ENCODE measurements at places on chromosomes 11 and 22.
A peak's percentile ranks its signal among the peaks of the same experiment; 100 is the strongest.

- no peak for DNase-seq
Measured at GRCh38 chr11:59708537-59708936, 5.1 kb downstream of the OR10V1 start.

DNA sequence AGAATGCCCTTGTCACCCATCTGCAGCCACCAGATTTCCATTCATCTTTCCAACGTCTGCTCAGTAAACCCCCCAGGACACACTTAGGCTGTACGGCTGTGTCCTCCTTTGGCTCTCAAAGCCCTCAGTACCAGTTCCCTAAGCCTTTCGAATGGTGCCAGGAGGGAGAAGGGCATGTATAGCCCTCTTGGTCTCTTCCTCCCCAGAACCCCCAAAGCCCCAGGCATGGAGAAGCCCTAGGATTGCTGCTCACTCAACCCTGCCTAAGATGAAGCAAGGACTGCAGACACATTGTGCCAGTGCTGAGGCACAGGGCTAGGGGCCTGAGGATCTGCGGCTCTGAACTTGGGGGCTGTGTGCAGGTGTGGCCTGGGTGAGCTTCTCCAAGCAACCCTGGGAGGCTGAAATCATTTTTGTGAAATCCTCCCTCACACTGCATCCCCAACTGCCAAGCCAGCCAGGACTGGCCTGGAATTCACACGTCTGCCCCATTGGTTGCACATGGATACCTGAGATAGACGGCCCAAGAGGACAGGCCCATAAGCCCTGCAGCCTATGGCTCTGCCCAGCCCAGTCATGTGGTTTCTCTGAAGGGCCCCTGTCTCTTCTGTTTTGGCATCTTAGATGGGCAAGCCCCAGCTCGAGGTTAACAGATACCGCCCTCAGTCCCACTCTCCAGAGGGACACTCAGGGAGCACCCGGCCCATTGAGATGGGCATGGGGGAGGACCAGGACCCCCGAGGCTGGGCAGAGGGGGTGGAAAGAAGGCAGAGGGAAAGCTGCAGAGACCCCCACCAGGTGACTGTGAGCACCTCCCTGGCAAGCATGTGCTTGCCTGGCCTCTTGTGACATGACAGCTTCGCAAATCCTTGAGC lies 34.0 kb downstream of the KCNQ1OT1 start:
- DNase-seq, result peak; percentile 5

- no peak for DNase-seq
Measured at GRCh38 chr11:113673550-113674396, 32.3 kb downstream of the TMPRSS5 start.

- no peak for DNase-seq
Measured at GRCh38 chr22:27107824-27108223, 450.4 kb downstream of the MIAT start.

DNA sequence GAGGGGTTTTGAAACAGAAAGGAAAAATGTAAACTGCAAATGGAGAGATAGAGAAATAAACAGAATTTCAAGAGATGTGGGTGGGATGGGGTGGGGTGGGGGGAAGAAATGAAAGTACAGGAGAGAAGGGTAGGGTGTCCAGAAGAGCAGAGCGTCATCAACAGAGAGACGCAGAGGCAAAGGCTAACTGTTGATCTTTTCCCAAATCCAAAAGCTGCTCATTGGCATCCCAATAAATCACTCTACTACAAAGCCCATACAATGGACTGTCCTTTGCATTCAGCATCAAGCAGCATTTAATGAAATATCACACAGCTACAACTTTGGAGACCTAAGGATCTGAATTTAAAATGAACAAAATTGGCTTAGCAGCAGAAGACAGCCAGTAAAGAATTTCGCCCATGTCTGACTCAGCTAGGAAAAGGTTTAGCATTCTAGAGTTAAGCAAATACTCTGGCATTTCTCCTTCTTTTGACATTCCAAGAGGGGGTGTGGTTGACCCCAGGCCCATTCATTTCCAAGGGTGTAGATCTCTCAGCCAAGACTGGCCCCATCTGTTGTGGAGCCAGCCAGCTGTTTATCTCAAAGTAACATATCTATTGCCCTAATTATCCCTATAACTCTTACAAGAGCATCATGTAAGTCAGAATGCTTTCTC lies 1.5 kb downstream of the RAB30 start:
- no peak for DNase-seq

- peak; percentile 29 for DNase-seq
Measured at GRCh38 chr11:18705651-18706281, 7.2 kb downstream of the TMEM86A start.

GRCh38 chr11:11814614-11815452 lies 26.9 kb upstream of the USP47 start:
- DNase-seq, result no peak

DNA sequence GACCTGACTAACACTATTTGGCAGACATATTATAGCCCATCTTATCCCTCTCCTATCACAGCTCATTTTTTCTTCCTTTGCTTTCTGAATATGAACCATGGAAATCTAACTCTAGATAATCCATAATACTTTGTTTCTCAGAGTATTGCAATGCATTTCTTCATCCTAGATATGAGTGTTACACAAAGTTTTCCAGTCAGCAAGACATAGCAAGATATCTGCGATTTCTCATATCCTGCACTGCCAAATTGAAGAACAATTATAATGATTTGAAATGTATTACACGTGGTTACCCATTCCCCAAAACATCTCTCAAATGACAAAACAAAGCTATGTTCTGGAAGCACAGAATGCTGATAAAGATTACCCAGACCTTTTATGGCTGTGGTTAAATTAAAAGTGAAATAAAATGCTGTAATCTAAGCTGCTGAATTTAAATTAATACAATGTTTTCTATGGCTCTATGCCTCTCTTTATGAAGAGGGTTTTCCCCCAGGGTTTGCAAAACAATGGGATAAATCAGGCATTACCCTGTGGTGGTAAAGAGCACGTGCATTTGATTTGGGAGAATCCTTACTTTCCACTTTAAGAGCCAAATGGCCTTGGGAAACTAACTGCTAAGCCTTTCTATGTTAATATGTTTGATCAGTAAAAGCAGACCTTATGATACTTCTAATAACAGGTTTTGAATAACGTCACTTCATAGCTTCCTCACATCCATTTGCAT lies 1291.0 kb upstream of the CNTN5 start:
- DNase-seq, result no peak

- DNase-seq, result no peak
Measured at GRCh38 chr11:134144744-134145143, 75.9 kb downstream of the JAM3 start.

Measured in stimulated activated CD4-positive, alpha-beta T cell treated with anti-CD3 and anti-CD28 coated beads, Interleukin-2, amount 100 ng/mL, for 24 hours (primary cell).